ENCODE measurements at places on chromosomes 5 and 9.

DNA sequence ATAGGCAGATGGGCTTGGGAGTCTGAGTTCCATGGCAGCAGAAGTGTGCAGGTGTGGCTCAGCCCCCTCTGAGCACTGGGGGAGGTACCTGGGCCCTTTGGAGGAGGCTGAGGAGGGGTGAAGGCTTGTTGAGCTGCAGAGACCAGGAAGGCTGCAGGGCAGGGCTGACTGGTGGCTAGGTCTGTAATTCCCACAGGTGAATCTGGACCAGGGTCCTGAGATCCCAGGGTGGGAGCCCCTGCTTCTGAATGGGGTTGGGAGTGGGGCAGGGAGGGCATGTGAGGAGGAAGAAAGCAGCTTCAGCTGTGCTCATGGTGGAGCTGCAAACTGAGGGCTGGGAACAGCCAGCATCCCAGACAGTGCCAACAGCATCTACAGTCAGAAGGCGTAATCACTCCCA lies 111.1 kb downstream of the CACNA1B start:
- DNase-seq = no peak

- peak; percentile 13 for DNase-seq
Observed at GRCh38 chr5:153714798-153715197, 224.3 kb downstream of the GRIA1 start.

DNA sequence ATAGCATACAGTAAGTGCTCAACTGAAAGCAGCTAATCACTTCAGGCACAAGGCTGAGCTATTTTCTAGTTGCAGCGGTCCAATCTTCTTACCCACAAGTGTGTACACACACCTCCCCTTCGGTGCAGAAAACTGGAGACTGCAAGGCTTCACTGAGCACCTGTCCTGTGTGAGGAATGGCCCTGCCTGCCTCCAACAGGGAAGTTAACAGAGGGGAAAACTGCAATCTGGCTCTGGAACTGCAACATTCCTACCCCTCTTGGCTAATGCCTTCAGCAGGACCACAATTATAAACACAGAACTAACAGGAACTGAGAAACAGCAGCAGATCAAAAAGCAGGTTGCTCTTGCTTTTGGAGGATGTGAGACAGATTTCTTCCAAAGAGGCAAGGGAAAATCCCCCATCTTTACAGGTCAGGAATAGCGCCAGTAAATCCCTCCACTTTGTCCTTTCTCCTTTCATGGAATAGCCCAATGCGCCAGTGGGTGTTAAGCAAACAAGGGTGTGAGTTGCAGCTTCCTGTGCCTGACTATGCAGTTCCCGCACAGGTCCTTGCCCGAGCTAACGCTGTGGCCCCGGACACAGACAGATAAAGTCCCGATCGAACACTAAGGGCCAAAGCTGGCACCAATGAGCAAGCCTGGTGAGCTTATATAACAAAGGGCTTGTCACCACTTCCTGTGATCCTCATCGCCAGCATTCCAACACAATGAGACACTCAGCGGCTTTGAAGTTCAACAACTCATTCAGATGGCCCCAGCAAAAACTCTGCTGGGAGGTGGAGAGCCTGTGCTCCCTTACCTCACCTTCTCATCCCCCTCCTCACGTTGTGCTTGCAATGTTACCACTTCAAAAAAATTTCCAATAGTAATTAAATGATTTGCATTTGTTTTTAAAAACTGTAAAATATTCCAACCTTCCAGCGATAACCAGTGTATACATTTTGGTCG lies 21.5 kb downstream of the SHB start:
- peak; percentile 95 for DNase-seq

DNA sequence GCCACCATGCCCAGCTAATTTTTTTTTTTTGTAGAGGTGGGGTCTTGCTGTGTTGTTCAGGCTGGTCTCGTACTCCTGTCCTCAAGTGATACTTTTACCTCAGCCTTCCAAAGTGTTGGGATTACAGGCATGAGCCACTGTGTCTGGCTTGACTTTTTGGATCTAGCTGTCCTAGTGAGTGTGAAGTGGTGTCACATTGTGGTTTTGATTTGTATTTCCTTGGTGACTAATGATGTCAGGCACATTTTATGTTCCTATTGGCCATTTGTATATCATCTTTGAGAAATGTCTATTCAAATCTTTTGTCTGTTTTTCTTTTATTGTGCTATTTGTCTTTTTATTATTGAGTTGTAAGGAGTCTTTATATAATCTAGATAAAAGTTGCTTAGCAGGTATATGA lies 53.5 kb upstream of the MCCC2 start:
- DNase-seq = peak; percentile 38

- peak; percentile 81 for DNase-seq
Observed at GRCh38 chr9:69822116-69822750, 1.6 kb downstream of the CFAP95 start.

DNA sequence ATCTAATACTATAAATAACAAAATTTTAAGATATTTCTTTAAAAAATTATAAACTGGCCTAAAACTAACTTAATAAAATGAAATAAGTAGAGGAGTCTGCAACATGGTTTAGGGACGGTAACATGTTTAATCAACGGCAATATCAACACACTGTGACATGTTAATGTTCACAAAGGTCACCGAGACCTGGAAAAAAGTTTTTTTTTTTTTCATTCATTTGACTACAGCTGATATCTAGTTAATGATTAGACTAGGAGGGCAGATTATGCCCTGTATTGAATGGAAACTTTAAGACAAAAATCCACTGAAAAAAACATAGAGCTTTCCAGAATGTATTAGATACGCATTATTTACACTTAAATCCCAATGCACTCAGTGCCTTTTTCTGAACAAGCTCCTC lies 67.0 kb upstream of the CDK5RAP2 start:
- DNase-seq = no peak

- peak; percentile 60 for DNase-seq
Observed at GRCh38 chr9:70639853-70640814, 225.7 kb upstream of the KLF9 start.

- no peak for DNase-seq
Observed at GRCh38 chr5:160198146-160198545, 31.2 kb upstream of the FABP6 start.

DNA sequence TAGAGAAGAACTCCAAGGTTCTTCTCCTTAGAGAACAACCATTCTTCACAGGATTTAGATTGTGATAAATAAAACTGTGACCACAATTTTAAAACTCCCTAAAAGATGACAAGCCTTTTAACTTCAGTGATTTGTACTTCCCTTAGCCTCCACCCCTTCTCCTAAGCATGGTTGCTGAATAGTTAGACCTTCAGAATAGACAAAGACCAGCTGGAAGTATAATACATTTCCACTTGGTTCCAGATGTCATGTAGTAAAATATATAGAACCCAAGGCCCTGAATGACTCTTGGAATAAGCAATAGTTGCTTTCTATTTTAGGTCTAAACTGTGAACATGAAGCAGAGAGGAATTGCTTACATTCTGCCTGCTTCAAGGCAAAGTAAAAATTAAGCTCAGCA lies 208.7 kb downstream of the ARRDC3 start:
- no peak for DNase-seq

DNA sequence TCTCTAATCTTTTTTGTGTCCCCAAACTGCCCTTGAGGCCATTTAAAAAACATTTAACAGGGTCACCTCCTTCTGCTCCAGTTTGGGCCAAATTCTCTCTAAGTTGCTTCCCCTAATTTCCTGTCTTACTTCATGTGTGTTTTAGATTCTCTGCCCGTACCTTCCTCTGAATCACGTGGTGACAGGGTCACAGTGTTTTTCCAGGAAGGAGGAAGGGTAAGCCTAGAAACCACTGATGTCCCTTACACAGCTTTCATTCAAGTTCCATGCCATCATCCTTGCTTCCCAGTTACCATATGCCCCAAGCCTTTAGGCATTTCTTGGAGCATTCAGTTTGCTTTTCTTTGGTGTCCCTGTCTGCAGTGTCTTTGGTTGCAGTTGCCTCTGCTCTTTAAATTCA lies 42.4 kb upstream of the MACIR start:
- DNase-seq = peak; percentile 4

DNA sequence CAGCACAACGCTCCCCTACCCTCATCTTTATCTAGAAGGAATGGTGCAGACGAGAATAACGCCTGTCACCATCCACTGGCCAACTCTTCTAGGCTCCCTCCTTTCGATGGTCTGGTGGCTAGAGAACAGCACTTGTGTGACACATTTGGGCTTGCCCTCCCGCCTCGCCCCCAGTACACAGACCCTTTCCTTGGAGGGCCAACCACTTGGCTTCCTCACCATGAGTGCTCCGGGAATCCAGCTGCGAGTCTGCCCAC lies 1.4 kb downstream of the GNAQ start:
- no peak for DNase-seq

DNA sequence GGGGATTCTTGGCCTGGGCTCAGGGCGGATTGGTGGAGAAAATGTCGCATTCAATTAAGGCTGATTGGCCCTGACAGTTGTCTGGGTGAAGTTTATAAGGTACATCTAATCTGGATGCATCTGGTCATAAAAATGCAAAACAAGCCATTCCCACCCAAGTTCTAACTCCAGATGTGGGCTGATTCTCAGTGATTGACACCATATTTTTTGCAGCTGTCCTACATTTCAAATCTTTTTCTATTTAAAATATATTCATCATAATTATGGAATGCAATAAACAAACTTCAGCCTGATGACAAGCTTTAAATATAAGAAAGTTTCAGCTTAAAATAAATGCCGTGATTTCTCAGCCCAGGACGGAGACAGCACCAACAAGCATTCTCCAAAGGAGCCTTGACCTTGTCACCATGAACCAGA lies 146.4 kb upstream of the SMIM23 start:
- no peak for DNase-seq

GRCh38 chr9:84340535-84340934 lies at the start of gene SLC28A3:
Gene SLC28A3, minus strand, starts transcription at chr9:84340758. Its CDS starts 125 bp downstream, at chr9:84340633.
- DNase-seq = no peak

GRCh38 chr9:132592451-132592850 lies 10.0 kb downstream of the BARHL1 start:
- DNase-seq = no peak

- no peak for DNase-seq
Observed at GRCh38 chr9:16475257-16475656, 395.2 kb downstream of the BNC2 start.

DNA sequence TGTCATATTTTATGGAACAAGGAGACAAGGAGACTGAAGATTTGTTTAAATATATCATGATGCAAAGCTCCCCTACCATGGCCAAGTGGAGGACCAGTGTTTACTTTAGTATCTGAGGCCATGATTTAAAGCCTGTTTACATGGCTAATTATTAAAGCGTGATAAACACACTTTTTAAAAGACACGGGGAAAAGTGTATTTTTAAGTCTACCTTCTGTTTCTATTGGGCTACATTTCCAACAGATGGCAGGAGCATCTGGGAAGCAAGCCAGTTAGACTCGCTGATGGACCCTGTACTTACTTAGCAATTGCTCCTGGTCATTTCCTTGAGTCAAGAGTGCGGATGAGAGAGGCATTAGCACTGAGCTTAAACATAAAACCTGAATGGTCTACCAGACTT lies 480.3 kb upstream of the SEMA6A start:
- no peak for DNase-seq

GRCh38 chr5:171579976-171580411 lies 160.5 kb downstream of the FGF18 start:
- DNase-seq = no peak

- no peak for DNase-seq
Observed at GRCh38 chr9:90419221-90419851, 223.3 kb downstream of the DIRAS2 start.

DNA sequence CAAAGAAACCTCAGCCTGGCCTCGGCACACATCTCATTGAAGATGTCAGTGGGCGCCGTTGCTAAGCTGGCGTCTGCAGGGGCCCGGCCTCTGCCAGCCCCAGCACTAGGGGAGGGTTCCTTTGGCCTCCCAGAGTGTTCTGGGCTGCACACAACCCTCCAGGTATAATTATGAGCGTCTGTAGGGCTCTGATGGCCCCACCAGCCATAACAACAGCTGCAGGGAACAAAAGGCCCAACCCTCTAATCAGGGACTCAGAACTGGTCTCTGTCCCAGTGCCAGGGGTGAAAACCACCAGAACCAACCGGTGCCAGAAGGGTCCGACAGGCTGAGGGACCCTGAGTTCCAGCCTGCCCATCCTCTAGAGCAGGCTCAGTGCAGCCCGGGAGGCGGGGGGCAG lies 39.5 kb upstream of the SLC12A7 start:
- DNase-seq = no peak

DNA sequence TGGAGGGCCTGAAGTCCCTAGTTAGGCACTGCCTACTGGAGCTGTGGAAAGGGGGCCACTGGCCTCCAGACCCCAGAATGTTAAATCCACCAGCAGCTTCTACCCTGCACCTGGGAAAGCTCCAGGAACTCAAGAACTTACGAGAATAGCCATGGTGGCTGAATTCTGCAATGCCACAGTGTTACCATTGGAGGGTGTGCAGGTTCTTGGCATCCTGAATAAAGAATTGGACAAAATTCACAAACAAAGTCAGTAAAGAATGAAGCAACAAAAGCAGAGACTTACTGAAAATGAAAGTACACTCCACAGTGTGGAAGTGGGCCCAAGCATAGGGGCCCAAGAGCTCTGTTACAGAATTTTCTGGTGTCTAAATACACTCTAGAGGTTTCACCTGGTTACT lies 107.0 kb downstream of the PRDM9 start:
- DNase-seq = no peak

GRCh38 chr5:89524785-89525184 lies 641.8 kb upstream of the MEF2C start:
- no peak for DNase-seq

GRCh38 chr5:127667926-127668325 lies 19.0 kb downstream of the CTXN3 start:
- no peak for DNase-seq

GRCh38 chr9:103041961-103042360 lies 46.8 kb downstream of the CYLC2 start:
- DNase-seq = no peak

DNA sequence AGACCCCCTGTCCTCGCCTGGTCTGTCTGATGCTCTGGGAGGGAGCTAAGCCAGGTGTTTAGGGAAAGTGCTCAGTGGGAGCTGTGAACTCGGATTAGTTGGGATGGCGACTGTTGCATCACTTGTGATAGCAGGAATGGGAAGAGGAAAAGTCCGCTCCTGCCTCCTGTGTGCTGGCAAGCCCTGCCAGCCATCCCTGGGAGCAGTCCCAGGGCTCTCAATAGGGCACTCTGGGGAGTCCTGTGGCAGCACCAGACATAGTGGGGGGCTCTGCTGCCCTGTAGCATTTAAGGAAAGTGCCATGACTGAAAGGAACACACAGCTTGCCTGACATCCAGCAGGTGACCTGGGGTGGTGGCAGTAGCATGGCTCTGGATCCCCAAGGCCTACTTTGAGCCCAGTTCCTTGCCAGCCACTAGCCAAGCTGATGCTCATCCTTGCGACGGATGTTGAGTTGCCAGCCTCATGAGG lies 81.5 kb downstream of the AMBP start:
- no peak for DNase-seq

DNA sequence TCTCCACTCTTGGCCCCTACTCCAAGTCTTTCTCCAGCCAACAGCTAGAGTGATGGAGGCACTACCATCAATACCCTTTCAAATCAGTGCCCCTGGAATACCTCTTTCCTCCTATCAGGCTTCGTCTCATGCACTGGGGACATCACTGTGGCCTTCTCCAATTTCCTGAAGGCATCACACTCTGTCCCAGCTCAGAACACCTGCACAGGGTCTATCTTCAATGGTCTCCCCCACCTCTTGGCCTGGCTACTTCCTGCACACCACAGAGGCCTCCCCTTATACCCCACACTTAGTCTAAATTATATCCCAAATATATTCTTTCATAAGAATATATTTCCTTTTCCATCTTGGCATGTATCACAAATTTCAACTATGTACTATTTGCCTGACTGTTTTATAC lies 34.5 kb downstream of the ECPAS start:
- DNase-seq = no peak
